Fibroblast of skin of left quadriceps (primary cell): ENCODE measurements at places on chromosomes 13 and 19.

DNA sequence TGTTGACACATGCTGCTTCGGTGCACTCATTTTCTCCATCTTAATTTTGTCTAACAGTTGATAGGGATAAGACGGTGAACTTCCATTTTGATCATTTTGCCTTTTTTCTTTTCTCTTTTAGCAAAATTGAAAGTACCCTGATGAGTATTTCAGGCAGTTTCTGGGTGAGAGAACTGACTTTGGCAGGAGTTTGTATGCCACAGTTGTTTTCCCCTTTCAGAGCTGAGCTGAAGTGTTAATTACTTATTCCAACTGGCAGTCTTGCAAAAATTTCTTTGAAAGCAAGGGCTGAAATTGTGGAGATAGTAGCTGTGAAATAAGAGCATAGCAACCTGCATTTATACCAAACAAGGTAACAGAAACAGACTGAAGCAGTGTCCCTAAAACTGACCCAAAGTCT is 180.2 kb downstream of the SLITRK5 start:
- DNase-seq, result no peak

GRCh38 chr13:40228990-40229389 is 437.5 kb downstream of the FOXO1 start:
- DNase-seq, result no peak

DNA sequence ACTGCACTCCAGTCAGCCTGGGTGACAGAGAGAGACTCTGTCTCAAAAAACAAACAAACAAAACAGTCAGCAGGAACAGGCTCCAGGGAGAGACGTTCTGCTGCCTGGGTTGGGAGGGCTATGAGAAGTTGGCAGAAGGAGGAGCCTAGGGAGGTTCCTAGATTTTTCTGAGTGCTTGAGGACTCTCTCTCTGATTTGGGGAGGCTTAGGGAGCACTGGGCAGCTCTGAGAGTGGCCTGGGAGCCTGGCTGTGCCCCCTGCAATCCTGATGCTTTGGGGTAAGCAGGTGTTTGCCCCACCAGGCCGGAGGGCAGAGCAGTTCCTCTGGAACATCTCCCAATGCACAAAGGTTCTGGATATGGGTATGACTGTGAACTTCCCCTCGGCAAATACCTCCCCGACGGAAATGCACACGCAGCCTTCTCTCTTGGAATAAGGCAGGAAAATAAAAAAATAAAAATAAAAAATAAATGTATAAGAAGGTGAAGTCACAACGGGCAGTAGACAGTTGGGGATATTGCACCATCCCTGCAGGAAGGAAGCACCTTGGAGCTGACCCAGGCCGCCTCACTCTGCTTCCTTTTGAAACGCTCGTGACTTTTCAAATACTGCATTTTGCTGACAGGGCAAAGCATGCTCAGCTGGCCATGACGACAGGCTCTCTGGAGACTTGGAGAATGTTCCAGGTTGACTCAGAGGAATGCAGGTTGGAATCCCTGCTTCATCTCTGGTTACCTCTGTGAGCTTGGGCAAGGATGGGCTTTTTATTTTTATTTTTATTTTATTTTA is 26.5 kb upstream of the HOMER3 start:
- DNase-seq, result no peak

GRCh38 chr19:35128398-35129057 is 6.3 kb downstream of the LGI4 start:
- DNase-seq, result no peak

DNA sequence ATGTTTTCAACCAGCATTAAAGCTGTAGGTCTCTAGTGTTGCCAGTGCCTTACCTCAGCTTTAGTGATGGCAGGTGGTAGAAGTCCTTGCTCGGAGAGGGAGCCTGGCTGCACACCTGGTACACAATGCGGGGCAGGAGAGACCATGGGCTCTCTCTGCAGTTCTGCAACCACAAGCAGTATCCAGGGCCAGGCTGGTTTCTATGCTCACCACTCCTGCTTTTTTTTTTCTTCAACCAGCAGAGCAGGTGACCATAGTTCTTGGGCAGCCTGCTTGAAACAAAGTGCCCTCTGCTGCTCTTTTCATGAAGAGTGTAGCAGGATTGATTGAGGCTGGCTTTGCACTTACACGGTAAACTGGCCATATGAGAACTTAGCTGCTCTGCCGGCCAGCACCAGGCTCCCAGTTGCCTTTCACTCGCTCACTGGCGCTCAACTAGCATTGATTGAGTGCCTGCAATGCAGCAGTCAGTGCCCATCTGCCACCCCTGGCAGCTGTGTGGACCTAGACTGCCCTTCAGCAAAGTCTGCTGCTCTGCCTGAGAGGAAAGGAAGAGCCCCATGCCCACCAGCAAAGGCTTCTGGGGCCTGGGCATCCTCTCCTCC is 4.4 kb upstream of the CHAMP1 start:
- DNase-seq, result no peak
